ENCODE measurements at places on chromosomes 5 and 9.

DNA sequence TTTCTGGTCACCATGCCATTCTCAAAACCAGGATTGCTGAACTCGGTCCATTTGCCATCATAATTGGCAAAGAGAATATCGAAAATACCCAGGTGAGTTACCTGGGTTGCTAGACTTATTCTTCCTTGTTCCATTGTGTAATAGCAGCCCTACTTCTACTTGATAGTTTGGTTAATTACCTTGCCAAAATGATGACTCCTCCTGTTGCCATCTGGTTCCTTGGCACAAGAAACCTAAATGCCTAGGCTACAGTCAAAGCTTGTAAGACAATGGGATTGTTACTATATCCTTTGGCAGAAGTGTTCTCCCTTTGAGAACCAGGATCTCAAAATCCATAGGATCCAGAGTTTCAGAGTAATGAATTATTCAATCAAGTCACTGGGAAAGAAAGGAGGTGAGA is 373.2 kb upstream of the ACTBL2 start:
- no peak for DNase-seq

DNA sequence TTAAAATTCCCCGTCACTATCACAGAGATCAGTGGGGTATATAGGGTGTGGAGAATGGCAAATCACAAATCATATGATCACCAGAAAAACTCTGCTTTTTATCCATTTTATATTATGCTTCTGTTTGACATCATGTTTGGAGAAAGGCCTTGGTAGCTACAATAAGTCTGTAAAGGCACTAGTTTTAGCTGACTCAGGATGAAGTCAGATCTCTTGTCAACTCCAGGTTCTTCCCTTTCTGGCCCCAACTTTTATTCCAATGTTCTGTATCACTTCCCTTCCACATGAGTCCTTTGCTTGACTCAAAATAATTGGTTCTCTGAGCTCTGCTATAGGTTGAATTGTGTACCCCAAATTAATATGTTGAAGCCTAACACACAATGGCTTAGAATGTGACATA is 484.9 kb downstream of the PTPRD start:
- DNase-seq: no peak

- DNase-seq: no peak
These were observed 181.1 kb downstream of the YTHDC2 start for GRCh38 chr5:113694576-113694975.

GRCh38 chr9:6969805-6970204 is 212.0 kb downstream of the KDM4C start:
- no peak for DNase-seq

DNA sequence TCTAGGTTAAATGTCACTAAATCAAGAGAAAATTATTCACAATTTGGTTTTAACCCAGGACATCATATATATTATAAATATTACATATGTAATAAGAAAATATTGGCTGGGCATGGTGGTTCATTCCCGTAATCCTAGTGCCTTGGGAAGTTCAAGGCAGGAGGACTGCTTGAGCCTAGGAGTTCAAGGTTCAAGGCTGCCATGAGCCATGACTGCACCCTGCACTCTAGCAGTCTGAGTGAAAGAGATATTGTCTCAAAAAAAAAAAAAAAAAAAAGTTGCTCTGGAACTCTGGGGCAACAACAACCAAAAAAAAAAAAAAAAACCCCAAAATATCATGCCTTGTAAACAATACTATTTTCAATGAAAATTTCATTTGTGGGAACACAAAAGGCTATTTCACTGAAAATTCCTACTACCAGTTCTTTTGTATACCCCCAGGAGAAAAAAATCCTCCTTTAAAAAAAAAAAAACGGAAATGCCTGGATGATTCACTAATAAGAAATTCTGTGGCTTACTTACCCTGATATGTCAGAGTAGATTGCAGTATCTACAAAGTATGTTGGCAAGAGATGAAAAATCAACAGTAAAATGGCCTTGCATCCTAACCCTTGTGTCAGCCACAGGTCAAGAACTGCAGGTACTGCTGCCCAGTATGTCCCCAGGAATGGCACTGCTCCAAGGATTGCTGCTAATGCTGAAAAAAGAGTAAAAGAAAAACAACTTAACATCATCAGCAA is 22.6 kb upstream of the CTNNAL1 start:
- DNase-seq: no peak

DNA sequence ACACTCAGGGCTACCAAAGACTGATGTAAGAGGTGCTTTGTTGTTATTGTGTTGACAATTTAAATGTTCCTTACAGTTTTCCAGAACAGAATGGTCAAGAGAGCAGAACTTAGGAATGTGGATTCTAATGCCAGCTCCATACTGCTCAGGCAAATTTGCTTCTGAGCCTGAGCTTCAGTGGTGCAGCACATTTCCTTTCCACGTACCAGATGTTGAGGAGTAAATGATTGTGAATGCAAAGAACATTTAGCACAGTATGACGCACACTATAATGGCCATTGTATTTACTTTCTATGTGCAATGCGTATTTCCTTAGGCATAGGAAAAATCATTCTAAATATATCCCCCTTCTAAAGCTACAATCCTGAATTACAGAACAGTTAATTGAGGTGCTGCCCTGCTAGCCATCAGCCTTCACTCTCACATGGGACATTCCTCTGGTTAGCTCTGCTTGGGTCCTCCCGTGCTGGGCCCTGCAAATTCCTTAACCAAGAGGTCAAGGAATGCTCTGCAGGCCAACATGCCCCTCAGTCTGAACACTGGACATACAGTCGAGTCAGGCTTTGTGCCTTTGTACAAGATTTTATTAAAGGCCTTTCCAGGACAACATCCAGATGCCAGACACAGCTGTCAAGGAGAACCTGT is 21.1 kb upstream of the TMEM174 start:
- DNase-seq: no peak

DNA sequence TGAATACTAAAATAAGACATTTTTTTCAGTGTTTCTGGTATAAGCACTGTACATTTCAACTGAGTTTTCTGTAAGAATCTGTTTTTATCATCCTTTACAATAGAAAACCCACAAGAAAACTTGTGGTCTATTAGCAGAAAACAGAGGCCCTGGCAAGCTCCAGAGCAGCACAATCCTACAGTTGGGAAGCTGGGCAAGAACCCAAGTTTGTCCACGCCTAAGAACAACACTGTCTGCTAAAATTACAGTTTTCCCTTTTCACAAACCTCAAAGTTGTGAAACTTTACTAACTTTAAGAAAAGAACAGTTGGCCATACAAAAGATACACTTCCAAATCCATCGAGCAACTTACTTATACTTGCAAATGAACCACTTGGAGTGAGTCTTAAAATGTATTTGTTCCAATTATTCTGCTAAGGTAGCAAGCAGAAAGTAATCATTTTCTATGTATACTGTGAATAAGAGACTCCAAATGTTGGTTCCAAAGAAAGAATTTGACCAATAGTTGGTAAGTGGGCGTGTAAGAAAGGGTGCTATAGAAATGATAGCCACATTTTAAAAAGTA is 982.0 kb upstream of the ARRDC3 start:
- no peak for DNase-seq

GRCh38 chr5:10511741-10512640 is 51.9 kb upstream of the ANKRD33B start:
- no peak for DNase-seq

DNA sequence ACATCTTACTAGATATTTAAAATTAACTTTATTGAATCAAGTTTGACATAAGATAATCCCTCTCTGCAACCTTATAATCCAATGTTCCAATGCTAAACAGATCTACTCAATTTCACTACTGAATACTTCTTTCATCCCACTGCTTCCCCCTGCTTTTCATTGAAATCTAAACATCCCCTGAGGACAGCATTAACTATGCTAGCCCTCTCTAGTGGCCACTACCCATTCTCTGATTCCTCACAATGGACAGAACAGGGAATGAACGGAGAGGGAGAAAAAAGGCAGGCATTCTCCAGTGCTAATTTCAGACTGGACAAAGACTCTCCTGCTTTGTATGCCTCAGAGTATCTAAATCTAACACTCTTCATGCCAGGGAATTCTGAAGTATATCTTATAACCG is 54.3 kb upstream of the RGS7BP start:
- DNase-seq: no peak

- DNase-seq: no peak
These were observed 27.3 kb downstream of the SARDH start for GRCh38 chr9:133710661-133711427.

- no peak for DNase-seq
These were observed 119.5 kb upstream of the MTAP start for GRCh38 chr9:21682981-21683380.

DNA sequence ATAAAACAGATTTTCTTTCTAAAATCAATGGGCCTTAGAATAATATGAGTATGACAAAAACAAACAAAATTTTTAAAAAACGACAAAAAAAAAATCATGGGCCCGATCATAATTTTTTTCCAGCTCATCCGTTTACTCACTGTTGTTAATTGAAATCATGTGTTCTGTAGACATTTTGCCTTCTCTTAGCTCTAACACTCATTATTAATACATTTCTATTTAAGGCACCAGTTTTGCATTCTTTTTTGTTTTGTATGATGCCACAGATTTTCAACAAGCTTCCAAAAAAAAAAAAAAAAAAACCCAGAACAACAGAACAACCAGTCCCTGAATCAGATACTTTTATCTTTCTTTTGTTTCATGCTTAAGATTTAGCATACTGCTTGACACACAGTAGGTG is 86.4 kb downstream of the PRLR start:
- no peak for DNase-seq

GRCh38 chr9:37324261-37324683 is 98.2 kb upstream of the GRHPR start:
- no peak for DNase-seq

DNA sequence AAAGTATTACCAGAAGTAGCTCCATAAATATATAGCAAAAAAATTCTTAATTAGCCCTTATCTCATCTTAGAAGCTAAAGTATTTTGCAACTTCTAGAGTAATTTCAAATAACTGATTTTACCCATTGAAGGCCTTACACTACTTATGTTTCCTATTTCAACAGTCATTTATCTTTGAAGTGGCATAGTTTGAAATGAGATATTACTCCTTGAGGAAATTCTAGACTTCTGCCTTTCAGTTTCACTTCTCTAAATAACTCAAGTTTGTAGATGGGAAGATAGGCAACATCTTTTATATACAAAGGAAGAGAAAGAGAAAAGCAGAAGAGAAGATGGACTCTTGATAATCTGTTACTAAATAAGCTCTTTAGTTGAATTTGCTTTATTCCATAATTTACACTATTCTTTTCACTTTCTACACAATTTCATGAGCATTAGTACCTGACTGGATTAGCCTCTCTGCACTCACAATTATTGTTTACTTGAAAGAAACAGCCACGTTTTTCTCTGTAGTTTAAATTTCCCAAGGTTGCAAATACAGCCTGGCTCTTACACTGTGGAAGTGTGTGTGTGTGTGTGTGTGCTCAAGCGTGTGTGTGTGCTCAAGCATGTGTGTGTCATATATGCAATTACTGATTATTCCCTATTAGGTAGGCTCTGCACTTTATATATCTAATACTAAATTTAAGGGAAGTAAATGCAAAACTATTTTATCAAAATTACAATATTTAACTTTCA is 60.6 kb upstream of the EMB start:
- DNase-seq: no peak
